ENCODE measurements at places on chromosomes 13 and 19.

GRCh38 chr13:98284679-98285078 is 107.6 kb upstream of the RNF113B start:
- DNase-seq = peak; percentile 26

- no peak for DNase-seq
Measured at GRCh38 chr13:72566526-72566925, 160.9 kb downstream of the MZT1 start.

DNA sequence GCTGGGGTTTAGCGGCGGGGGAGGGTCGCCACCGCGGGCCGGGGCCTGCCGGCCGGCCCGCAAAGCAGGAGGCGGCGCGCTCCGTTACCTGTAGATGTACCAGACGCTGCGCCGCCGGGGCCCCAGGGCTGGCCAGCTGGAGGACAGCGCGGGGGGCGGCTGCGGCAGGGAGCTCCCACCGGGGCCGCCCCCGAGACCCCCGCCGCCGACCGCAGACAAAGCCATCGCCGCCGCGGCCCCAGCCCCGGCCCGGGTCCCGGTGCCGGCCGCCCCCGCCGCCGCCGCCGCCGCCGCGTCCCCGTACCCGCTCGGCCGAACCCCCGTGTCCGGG is 24.8 kb downstream of the SHANK1 start:
- DNase-seq = no peak

DNA sequence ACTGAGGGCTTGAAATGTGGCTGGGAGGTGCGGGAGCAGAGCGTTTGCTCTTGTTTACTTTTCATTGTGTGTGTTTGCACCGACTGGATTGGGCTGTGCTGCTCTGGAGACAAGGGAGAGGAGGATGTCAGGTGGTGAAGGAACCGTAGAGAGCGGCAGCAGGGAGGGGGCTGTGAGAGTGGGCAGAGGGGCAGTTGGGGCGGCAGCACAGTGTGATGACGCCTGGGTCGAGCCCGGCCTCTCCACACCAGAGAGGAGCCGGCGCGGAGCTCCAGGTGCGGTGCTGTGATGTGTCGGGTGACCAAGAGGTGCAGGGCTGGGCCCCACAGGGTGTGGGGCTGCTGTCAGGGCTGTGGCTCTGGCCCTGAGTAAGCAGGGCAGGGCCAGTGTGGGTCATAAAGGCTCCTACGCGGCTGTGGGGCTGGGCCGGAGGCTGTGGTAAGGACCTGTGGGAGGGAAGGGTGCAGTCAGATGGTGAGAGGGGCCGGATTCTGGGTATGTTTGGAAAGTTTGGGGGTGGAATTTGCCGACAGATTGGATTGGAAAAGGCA is 10.5 kb downstream of the NAXD start:
- no peak for DNase-seq

GRCh38 chr13:82370316-82370715 is 1512.0 kb downstream of the SLITRK1 start:
- no peak for DNase-seq

DNA sequence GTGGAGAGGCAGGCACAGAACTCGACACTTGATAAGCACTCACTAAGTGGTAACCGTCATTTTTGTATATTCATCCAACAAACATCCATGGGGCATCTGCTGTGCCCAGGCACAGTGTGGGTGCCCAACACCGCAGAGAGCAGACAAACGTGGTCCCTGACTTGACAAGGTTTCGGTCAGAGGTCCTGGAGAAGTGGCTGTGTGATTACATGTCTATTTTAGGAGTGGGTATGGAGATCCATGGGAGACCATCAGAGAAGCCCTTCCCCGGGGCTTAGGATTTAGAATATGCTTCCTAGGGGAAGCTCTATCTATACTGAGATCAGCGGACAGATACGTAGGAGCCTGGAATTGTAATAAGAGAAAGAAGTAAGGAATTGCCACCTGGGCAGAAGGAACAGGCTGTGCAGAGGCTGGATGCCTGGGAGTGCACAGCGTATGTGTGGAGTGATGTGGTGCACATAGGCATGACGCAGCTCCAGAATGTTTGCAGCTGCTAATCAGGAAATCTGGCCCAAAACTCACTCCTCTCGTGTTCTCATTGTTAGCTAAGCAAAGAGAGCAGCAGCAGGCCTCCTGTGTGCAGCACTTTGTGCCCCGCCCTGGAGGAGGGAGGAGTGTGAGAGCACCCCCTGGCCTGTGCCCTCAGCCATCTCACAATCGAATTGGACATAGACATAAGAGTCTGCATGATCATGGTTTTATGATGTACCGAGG is 23.0 kb upstream of the IRS2 start:
- no peak for DNase-seq

DNA sequence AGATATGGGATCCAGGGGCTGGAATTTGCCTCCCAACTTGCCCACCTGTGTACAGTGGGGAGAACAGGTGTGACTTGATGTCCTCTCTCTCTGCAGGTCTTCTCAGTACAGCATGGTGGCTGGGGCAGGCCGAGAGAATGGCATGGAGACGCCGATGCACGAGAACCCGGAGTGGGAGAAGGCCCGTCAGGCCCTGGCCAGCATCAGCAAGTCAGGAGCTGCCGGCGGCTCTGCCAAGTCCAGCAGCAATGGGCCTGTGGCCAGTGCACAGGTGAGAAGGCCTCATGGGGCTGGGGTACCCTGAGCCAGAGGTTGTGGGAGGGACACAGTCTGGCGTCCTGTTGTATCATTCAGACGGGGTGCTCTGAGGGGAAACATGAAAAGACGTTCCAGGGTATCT is 3.0 kb downstream of the LENG8 start:
- DNase-seq = no peak

GRCh38 chr19:18167975-18168645 is 5.5 kb upstream of the IFI30 start:
- peak; percentile 49 for DNase-seq

- DNase-seq = no peak
Measured at GRCh38 chr19:4908781-4909155, 533 bp upstream of the UHRF1 start.

DNA sequence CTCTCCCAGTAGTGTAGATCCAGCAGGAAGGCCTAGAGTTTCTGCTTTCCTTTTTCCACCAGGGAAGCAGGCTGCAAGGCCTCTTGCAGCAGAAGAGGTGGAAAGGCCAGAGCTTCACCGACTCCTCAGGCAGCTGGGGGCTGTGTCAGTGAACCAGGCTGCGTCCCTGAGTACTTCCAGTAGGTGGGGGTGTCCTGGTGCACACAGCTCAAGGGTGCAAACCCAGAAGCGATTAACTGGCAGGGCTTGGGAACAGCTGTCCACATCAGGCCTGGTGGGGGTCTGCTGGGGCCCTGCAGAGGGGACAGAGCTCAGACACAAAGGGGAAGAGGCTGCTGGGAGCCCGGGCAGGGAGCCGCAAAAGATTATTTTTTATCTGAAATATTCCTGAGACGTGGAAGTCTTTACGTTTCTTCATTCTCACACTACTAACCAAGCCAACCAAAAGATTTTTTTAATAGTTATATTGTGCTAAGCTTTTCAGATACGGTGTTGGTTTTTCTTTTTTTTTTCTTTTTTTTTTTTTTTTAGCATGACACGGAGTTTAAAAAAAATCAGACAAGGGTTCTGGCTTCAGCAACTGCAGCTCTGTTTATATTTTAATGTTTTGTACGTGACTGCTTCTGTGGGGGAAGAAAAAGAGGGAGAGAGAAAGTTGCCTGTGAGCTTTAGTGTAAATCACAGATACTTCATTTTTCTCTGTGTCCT is 11.0 kb downstream of the TSHZ3 start:
- peak; percentile 63 for DNase-seq

DNA sequence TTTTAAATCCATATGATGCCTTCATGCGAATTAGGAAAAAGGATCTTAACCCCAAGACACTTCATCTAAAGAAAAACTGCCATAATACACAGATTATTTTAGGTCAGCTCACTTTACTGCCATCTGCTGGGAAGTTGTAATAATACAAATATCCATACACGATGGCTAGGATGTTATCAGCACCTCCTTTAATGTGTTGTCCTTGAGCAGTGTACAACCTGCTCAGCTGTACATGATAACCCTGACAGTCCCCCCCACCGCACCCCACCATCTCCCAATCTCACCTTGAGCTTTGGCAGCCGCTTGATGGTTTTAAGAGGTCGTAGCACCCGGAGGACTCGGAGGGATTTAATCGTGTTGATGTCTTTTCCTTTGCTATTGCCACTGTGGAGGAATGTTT is 112.2 kb downstream of the IER2 start:
- DNase-seq = peak; percentile 71

- DNase-seq = no peak
Measured at GRCh38 chr19:6095760-6096159, 14.5 kb downstream of the RFX2 start.

GRCh38 chr13:37023871-37024270 is 23.3 kb downstream of the EXOSC8 start:
- peak; percentile 11 for DNase-seq

DNA sequence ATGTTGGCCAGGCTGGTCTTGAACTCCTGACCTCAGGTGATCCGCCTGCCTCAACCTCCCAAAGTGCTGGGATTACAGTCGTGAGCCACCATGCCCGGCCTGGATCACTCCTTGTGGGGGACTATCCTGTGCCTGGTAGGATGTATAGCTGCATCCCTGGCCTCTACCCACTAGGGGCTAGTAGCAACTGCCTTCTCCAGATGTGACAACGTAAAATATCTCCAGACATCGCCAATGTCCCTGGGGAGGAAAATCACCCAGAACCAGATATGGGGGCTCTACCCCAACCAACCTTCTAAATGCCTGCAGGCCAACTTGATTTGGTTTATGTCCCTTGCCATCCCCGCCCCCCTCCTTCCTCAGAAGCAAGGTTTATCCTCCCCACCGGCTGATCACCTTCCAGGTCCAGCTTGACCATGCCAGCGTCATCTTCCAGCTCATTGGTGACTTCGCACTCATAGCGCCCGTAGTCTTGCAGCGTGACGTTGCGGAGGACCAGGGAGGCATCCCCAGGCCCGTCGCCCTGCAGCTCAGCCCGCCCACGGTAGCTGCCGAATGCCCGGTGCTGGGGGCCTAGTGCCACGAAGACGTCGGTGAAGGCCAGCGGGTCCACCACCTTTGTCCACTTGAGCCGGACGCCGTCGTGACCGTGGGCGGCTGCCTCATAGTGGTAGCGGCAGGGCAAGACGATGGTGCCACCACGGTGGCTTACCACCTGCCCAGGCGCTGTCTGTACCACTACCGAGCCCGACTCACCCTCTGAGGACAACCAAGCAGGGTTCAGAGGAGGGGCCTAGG is 12.5 kb downstream of the TM6SF2 start:
- no peak for DNase-seq

DNA sequence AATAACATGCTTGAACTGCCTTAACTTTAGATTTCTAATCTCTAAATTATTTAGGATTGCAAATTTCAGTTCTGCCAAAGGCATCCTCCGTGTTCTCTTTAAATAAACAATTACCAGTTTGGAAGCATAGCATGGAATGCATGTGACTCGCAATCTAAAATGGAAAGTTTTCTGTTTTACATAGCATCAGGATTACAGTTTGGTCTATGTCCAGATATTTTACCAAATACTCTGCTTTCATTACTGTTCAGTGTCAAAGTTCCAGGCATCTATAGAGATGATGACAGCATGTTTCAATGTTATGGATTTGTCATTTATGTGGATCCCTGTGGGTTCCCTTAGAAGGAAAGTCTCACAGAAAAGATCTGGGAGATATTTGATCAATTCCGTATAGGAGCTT is 16.8 kb downstream of the FLT1 start:
- no peak for DNase-seq

GRCh38 chr13:76267216-76267615 is 619.0 kb downstream of the KCTD12 start:
- no peak for DNase-seq

DNA sequence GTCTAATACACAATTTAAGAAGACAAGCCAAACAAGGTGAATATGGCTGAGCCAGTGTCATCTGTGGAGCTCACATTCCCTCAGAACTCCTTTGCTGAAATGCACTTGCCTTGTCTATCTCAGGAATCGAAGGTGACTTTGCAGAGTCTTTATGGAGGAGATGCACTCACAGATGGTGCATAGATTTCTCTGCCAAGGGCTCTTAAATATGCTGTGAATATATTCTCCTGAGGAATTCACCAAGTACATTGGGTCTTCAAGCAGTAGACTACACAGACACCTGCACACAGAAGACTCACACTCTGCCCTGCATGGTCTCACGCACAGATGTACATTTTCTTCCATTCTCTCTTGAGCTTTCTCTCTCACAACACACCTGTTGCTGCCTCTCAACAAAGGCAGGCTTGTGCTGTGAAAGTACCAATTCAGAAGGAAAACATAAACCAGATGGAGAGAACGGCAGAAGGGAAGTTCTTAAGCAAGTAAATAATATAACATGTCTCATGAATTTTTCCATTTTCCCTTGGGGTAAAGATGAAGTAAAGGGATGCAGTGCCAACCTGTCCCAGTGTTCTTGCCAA is 174.7 kb downstream of the DLEU7 start:
- DNase-seq = no peak

- DNase-seq = no peak
Measured at GRCh38 chr13:103514619-103515018, 448.4 kb upstream of the SLC10A2 start.

DNA sequence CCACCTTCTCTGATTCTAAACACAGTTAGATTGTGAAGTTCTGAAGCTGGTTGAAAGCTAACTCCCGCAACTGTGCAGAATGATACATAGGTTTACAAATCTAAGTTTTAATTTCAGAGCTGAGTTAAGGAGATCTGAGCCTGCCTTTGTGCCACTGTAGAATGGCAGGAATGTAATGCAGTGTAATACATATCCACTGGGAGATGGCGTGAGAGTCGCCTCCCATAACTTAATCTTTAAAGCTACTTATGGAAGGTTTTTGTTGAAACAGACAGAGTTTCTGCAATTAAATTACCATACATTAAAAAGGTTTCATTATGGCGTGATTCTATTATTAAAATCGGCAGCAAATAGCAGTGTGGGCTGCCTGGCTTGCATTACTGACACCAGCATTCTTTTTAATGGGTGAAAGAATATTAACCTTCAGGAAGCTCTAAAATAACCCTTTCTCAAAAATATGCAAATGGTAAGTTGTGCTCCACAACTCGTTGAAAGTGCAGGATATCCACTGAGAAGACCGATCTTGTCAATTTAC is 257.4 kb downstream of the OLFM4 start:
- peak; percentile 6 for DNase-seq

DNA sequence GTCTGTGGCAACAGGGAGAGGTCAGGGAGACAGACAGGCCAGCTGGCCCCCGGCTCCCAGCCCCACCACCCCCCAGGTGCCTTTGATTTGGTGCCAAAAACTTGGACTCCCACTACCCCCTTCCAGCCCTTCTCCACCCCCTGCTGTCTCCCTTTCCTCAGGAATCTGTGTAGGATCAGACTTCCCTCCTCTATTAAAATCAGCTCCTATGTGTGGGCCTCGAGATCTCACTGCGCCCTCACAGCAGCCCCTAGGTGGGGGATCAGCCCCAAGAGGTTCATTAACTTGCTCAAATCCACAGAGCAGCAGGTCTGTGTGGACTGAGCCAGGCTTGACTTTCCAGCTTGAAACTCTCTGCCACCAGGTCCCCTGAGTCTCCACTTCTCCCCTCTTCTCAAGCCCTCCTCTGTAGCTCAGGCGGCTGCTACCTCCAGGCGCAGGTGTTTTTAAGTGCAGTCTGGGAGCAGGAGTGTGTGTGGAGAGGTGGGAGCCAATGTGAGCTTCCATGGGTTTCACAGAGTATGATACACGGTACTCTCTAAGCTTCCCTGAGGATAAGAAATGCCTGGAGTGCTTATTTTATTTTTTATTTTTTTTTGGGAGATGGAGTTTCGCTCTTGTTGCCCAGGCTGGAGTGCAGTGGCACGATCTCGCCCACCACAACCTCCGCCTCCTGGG is 1.7 kb downstream of the GAPDHS start:
- DNase-seq = no peak

GRCh38 chr13:66313413-66313812 is 916.7 kb downstream of the PCDH9 start:
- DNase-seq = no peak

- no peak for DNase-seq
Measured at GRCh38 chr13:112001571-112001970, 65.4 kb upstream of the SOX1 start.
